Ascending aorta (tissue), 2 donors: ENCODE measurements at places on chromosomes 4 and X. TPM values are rescaled to one million over a fixed set of nuclear protein-coding genes. Genes with fewer than 3 reads are reported as not detected.
A peak's percentile ranks its signal among the peaks of the same experiment; 100 is the strongest.

The PNCK gene
- 1.4 TPM for total RNA-seq

- no peak for DNase-seq
- H3K36me3 ChIP-seq, result no peaks in the 10 kb centered on the region
- no peaks in the 10 kb centered on the region for H3K4me1 ChIP-seq
- H3K27ac ChIP-seq, result no peak overlapping the region
- no peak overlapping the region for H3K4me3 ChIP-seq
Measured at GRCh38 chr4:136650541-136651277, 881.6 kb downstream of the PCDH18 start.

GRCh38 chrX:72713130-72713529, 976 bp downstream of the PHKA1 start:
- no peaks in the 10 kb centered on the region for H3K4me1 ChIP-seq
- H3K27ac ChIP-seq, result peak overlapping the region; percentile 85
- H3K36me3 ChIP-seq, result no peaks in the 10 kb centered on the region

GRCh38 chr4:15341733-15342300, 86.0 kb upstream of the C1QTNF7 start:
- H3K27ac ChIP-seq, result peak overlapping the region; percentile 58
- no peaks in the 10 kb centered on the region for H3K4me1 ChIP-seq

The RRH gene
- total RNA-seq, result not detected
